ENCODE measurements at places on chromosomes 4 and X.
A peak's percentile ranks its signal among the peaks of the same experiment; 100 is the strongest.

GRCh38 chrX:123878252-123878721 is 18.4 kb downstream of the XIAP start:
- no peak for DNase-seq

- DNase-seq, result no peak
These were observed 67.9 kb upstream of the CAPN6 start for GRCh38 chrX:111338095-111338698.

GRCh38 chrX:153592966-153593688 is 5.8 kb downstream of the CCNQ start:
- no peak for DNase-seq

- DNase-seq, result no peak
These were observed 64.2 kb upstream of the MSANTD1 start for GRCh38 chr4:3184725-3185124.

DNA sequence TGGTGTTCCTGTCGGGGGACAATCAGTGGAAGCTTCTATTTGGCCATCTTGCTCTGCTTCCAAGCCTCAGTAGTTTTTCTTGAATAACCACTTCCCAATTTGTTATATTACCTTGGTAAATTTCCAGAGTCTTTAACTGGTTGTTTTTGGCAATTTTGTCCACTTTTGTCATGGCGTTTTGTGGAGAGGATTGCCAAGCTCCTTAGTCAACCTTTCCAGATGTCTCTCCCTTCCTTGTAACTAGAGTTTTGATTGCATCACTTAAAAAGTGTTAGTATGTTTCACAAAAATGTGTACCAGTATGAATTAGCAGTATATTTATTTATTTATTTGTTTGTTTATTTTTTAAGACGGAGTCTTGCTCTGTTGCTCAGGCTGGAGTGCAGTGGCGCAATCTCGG is 15.8 kb upstream of the UXT start:
- no peak for DNase-seq

- no peak for DNase-seq
These were observed 10.2 kb downstream of the PDGFC start for GRCh38 chr4:156961196-156962057.

GRCh38 chr4:118005883-118006282 is 28.4 kb upstream of the NDST3 start:
- no peak for DNase-seq

DNA sequence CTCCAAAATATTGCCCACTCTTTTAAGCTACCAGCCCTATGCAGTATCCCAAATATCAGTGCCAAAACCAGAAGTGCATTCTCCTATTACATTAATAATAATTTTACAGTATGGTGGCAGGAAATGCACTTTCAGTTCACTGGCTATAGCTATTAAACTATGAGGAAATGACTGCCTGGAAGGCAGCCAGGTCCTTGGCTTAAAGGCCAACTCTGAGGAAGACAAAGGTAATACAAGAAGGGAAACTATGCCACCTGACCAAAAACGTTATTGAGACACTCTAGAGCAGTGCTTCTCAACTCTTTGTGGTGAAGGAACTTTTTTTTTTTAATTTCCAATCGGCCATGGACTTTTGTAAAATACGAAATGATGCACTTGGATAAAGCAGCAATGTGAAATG is 133.6 kb upstream of the VAMP7 start:
- no peak for DNase-seq

DNA sequence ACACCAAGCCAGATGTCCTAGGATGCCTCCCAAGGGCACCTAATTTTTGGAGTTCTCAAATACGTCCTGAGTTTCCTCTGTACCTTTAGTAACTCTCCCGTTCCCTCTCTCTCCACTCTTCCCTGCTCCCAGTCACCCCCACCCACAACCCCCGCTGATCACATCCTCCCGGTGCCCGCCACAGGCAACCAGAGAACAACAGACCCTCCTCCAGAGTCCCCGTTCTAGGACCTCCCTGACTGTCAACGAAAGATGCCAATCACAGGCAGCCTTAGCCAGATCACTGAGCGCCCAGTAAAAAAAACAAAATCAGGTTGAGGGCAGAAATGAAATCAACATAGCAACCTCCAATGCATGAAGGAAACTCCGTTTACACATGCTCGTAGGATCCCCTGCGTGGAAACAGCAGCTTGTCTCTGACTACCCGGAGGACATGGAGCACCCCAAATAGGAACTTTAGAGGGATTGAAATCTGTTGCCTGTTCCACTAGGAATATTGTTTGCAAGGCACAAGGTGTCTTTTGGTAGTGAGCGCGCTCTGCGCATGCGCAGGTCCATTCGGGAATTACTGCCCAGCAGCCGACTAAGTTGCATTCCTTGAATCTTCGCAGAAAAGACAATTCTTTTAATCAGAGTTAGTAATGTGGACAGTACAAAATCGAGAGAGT is at the start of gene GABRB1:
Gene GABRB1, plus strand, starts transcription at position 557 of the 668 bp plus-strand sequence.
- DNase-seq, result peak; percentile 40

- DNase-seq, result no peak
These were observed 360.5 kb upstream of the SLC7A11 start for GRCh38 chr4:138602664-138603063.

GRCh38 chr4:68079928-68080327 is 49.7 kb downstream of the TMPRSS11F start:
- no peak for DNase-seq

- no peak for DNase-seq
These were observed 41.3 kb upstream of the STAG2 start for GRCh38 chrX:123920105-123920785.

GRCh38 chrX:29528281-29528680 is 687.1 kb upstream of the MAGEB2 start:
- DNase-seq, result no peak

DNA sequence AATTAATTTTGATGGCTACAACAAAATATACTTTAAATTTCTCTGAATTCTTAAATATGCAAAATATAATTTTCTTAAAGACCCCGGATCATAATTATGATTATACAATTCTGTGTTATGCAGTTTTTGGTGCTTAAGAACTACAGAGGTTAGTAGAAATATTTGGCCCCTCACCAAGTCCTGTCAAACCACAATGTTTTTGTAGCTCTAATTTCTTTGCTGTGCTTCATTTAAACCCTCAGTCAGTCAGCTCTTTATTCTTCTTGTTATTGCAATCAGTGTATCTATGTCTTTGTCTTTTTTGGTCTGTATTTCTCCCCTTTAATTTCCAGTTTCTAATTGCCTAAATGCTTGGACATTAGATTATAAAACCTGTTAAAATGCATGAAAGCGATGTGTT is 186.1 kb downstream of the CAMK2D start:
- DNase-seq, result no peak

- no peak for DNase-seq
These were observed 46.0 kb downstream of the SLC7A11 start for GRCh38 chr4:138196153-138196552.

- DNase-seq, result no peak
These were observed 14.2 kb upstream of the HERC5 start for GRCh38 chr4:88442689-88443191.

- DNase-seq, result no peak
These were observed 72.7 kb downstream of the SPRY1 start for GRCh38 chr4:123469245-123469644.

DNA sequence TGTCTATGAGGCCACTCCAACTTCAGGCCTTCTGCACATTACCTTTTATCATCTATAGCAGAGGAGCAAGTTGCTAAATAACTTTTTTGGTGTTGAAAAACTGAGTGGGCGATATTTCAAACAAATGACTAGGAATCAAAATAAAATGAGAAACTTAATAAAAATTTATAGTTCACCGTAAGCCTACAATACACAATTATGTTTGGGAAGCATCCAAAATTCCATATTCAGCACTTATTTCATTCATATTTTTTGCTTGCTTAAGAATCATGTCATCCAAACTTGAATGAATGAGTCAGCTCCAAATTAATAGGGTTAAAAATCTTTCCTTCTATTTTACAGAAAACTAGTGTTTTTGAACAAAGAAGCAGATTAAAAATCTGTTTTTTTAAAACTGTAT is 119.1 kb downstream of the SH3RF1 start:
- no peak for DNase-seq

DNA sequence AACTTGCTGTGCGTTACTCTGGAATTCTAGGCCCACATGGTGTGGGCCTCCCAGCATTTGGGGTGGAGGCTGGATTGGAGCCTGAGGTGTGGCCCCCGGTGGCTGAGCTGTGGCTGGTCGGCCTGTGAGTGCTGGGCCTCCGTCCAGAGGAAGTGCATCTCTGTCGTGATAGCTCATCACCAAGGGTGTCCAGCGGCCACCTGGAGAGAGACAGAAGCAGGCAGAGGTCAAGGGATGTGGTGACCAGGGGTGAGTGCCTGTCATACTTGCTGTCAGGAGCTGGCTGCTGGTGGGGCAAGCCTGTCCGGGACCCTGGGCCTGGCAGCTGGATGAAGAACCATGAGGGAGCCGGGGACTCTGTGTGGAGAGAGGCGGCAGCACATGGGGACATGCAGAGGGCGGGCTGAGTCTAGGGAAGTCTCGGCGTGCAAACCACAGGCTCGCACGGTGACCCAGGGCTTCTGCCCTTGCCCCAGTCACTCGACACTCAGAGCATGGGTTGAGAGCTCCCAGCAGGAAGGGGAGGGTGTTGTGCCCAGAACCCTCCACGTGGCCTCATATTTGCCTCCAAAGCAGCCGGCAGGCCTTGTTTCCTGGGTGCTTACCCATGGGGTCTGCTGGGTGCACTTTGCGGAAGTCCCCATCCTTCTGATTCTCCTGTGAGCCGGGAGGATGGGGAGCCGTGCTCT is 6.2 kb downstream of the SORCS2 start:
- DNase-seq, result no peak

GRCh38 chrX:11445540-11445939 is 152.3 kb downstream of the AMELX start:
- DNase-seq, result no peak

- no peak for DNase-seq
These were observed 127.5 kb upstream of the AFF2 start for GRCh38 chrX:148372925-148373324.

DNA sequence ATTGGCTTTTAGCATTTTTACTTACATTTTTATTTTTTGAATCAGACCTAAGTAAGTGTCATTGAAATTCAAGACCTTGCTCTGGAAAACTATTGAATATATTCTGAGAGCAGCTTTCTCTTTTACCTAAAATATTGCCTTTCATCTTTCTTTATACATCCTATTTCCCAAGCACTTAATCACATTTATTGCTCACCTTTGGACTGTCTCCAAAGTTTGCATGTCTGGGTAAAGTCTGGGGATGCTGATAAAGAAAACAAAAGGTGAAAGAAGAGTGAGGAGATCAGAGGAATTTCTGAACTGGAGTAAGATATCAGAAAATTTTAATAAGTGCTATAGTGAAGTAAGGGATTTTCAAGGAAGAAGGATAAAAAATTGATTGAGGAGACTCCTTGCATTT is 308.5 kb upstream of the AADAT start:
- no peak for DNase-seq

GRCh38 chrX:74133156-74133796 is 170.7 kb upstream of the ZCCHC13 start:
- no peak for DNase-seq

GRCh38 chrX:68919707-68920106 is 90.9 kb downstream of the EFNB1 start:
- DNase-seq, result no peak

DNA sequence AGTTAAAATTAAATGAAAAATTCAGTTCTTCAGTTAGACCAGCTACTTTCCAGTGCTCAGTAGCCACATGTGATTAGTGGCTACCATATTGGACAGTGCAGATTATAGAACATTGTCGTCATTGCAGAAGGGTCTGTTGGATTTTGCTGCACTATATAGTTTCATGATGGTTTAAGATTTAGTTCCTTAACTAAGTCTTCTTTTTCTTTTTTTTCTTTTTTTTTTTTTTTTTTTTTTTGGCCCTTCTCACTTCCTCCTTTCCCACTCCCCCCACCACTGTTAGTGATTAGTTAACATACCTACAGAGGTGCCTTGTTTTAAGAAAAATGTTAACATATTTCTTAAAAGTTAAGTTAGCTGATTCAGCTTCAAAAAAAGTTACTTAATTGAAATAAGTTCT is 9.0 kb downstream of the RAB9A start:
- DNase-seq, result no peak

DNA sequence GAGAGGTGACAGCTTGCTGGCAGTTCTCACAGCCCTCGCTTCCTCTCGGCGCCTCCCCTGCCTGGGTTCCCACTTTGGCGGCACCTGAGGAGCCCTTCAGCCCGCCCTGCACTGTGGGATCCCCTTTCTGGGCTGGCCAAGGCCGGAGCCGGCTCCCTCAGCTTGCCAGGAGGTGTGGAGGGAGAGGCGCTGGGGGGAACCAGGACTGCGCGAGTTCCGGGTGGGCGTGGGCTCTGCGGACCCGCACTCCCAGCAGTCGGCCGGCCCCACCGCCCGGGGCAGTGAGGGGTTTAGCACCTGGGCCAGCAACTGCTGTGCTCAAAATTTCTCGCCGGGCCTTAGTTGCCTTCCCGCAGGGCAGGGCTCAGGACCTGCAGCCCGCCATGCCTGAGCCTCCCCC is 47.0 kb upstream of the PTPN13 start:
- no peak for DNase-seq

- no peak for DNase-seq
These were observed 100.9 kb upstream of the TBC1D9 start for GRCh38 chr4:140857111-140857510.

DNA sequence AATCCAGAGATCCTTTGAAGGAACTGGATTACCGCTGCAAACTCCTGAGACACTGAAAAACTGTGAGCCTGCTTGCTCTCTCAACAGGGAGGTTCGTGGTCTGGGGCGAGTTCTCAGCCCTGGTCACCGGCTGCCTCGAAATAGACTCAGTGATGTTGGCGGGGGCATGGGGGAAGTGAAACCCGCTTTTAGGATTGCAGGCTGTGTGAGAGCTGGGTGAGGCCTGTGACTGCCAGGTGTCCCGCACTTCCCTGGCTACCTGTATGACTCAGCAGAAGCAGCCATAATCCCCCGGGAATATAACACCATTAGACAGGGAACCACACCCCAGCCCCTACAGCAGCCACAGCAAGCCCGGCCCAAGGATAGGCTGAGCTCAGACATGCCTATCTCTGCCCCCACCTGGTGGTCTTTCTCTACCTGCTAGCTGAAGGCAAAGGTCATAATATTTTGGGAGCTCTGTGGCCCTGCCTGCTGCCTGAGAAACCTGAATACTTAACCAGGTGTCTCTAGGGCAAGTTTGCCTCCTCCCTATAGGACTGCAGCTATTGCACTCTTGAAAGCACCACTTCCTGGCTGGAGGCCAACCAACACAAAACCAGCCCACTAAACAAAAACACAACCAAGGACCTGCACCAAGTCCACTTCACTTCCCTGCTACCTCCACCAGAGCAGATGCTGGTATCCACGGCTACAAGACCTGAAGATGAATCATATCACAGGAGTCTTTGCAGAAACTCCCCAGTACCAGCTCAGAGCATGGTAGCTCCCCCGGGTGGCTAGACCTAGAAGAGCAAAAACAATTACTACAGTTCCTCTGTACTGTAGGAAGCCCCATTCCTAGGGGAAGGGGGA is 202.0 kb downstream of the RRAGB start:
- no peak for DNase-seq

DNA sequence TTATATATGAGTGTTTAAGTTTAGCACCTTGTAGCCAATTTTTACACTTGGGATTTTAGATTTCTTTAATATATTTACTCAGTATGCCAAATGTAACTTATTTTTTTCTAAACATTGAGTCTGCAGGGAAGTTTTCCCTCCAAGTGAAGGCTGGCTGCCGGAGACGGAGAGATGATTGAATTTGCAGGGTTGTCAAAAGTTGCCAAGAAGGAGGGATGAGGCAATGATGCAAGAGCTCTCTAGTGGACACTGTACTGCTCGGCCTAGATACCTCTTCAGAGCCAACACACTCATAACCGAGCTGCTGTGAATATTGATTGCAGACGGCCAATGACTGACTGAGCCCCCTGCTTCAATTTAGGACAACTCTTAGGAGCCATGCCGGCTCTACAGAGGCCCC is 318.6 kb upstream of the CASK start:
- no peak for DNase-seq

Data from substantia nigra (tissue), 51 donors.